NCI-H2171 (cell line): ENCODE measurements at places on chromosomes 3 and 15.
A peak's percentile ranks its signal among the peaks of the same experiment; 100 is the strongest.

DNA sequence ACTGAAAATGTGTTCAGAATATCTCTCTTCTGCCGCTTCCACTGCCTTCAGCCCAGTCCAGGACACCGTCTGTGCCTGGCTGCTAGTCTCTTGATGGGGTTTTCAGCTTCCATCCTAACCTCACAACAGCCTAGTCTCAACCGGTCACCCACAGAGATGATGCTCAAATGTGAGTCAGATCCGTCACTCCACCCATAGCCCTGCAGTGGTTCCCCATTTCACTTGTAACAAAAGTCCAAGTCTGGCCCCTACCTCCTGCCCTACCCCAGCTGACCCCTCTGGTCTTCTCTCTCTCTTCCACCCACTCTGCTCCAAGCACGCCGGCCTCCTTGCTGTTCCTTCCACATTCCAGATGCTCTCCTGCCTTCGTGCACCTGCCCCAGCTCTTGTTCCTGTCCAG lies 68.1 kb downstream of the PPARG start:
- no peak for DNase-seq

- DNase-seq: no peak
These were observed 183.8 kb downstream of the ATG7 start for GRCh38 chr3:11455956-11456355.

- DNase-seq: no peak
These were observed 73.8 kb downstream of the BDH1 start for GRCh38 chr3:197482001-197482400.

DNA sequence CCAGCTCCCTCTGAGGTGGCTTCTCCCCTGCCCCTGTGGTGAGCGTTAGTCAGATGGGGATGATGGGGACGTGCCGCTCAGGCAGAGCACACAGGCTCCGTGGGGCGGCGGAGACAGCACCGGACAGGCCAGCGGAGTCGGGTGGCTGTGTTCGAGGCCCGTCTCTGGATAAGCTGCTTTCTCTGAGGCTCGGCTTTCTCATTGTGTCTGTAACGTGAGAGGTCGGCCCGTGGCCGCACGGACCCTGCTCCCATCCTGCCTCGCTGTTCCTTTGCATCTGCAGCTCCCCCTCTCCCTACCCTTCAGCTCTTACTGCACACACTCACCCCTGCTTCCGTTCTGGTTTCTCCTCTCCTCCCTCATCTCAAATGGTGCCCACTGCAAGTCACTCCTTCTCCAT lies 62.5 kb downstream of the FAM43A start:
- no peak for DNase-seq

DNA sequence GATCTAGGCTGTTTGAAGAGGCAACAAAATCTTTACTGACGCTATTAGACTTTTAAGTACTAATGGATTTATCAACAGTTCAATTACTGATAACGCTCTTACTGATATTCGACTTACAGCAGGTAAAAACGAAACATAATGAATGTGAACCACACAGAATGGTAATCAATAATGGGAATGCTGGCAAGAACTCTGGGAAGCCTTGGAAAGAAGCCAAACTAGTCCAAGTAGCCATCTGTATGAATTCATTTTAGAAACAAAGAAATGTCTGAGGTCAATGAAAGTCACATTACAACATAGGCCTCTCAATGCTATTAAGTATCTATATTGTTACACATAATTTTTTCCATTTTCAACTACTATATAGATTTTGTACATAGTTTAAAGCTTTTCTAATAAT lies 130.0 kb downstream of the DMXL2 start:
- DNase-seq: peak; percentile 64

GRCh38 chr3:12906141-12906915 lies 65.0 kb upstream of the RPL32 start:
- DNase-seq: no peak

GRCh38 chr3:195143221-195143620 lies 127.7 kb downstream of the XXYLT1 start:
- DNase-seq: no peak

GRCh38 chr15:88882785-88883184 lies 12.6 kb downstream of the HAPLN3 start:
- no peak for DNase-seq

DNA sequence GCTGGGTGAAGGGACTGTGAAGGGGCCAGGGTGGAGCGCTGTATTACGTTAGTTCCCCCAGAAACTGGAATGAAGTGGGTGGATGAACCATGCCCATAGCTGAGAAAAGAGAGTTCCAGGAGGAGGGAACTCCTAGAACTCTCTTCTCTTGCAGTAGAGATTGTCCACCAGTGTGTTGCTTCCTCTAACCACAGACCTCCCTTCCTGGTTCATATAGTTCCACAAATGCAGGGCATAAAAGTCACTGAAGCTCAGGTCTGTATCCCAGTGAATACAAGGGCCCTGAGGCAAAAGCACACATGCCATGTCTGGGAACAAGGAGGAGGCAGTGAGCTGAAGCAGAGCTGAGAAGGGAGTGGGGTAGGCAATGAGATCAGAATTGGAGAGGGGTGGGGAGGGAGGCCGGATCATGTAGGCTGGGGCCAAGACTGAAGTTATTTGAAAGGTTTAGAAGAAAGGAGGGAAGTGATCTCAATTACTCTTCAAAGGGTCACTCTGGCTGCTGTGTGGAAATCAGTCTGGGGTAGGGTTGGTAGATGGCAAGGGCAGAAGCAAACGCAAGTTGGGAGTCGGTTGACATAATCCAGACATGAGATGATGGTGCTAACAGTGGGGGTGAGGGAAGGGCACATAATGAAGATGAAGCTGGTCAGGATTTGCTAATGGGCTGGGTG lies 6.5 kb downstream of the A4GNT start:
- no peak for DNase-seq

GRCh38 chr3:83426300-83426699 lies 1532.5 kb upstream of the CADM2 start:
- DNase-seq: no peak

DNA sequence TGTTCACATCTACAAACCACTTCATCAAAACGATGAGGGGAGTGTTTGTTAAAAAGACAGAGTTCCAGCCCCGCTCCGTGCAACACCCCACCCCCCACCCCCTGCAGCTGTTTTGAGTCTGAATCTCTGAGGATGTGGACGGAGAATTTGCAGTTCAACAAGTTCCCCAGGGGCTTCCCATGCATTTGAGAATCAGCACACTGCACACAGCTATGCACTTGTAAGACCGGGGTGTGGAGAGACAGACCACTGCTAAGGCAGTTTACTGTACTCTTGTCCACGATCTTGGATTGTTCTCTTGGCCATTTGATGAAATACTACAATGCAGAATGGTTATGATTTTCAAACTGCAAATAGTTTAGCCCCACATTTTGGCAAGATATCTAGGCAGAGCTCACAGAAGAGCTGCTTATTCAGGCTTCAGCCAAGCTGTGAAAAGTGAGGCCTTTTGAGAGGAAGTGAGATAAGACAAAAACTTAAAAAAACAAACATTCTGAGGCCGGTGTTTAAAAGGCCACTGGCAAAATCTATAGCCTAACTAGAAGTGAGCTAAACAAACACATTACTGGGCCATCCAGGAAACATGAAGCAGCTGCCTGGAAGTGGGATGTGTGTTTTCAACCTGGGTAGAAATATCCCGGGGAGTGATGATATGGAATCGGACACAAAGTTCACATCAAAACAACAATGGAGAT lies 308.2 kb upstream of the ADAMTS9 start:
- no peak for DNase-seq

GRCh38 chr3:119401069-119401468 lies 62.3 kb downstream of the TMEM39A start:
- no peak for DNase-seq

DNA sequence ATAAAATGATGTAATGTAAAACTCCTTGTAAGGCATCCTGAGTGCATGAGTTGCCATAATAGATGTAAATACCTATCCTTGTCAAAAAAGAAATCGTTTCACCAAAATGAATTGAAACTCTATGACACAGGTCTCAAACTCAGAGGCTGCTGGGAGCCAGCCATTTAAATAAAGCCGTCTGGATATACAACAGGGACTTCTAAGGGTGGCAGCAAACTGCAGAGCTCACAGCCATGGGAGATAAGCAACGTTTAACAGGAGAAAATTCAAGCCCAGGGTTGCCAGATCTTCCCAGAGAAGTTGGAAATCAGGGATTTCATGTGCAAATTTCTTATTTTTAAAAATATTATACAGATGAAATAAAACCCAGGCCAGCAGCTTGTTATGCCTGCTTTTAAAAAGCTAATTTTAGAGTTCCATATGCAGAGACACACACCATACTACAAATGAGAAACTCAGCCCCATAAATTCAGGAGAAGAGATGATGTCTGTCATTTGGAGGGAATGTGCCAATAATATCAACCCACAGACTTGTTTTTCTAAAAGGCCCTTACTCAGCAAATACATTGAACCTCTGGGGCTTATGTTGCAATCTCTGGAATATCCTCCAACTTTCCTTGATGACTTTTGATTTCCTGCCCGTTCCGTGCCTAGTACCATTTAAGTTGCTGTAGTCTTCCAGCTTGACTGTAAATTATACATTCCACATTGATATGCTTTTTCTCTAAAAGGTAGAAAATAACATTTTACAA lies 75.6 kb downstream of the AQP9 start:
- DNase-seq: no peak

- DNase-seq: no peak
These were observed 126.5 kb downstream of the FMN1 start for GRCh38 chr15:33068007-33068481.

DNA sequence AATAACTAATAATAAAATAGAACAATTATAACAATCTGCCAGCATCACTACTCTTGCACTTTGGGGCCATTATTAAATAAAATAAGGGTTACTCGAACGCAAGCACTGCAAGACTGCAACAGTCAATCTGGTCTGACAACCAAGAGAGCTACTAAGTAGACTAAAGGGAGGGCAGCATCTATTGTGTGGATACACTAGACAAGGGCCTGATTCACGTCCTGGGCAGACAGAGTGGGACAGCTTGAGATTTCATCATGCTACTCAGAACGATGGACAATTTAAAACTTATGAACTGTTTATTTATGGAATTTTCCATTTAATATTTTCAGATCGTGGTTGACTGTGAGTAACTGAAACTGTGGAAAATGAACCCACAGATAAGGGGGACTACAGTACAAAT lies 39.5 kb downstream of the TNIK start:
- DNase-seq: no peak

GRCh38 chr15:74958320-74958907 lies 1.8 kb upstream of the RPP25 start:
- peak; percentile 55 for DNase-seq

- no peak for DNase-seq
These were observed 39.3 kb downstream of the NFKBIZ start for GRCh38 chr3:101888653-101889052.

- no peak for DNase-seq
These were observed 421.4 kb downstream of the MECOM start for GRCh38 chr3:169241991-169242707.

DNA sequence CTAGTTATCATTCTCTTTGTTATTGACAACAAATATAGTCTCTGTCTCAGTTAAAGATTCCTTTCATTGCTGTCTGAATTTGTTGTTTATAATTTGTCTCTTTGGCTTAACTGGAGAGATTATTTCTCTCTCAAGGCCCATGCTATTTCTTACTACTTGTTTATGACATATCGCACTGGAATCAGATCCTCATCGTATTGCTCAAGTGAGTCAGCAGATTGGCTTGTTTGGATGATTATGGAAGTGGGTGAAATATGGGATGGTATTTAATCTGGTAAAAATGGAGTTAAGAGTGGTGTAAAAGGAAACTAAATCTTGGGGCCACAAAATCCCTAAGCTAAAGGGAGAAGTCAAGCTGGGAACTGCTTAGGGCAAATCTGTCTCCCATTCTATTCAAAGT lies 613.1 kb downstream of the SI start:
- DNase-seq: no peak

GRCh38 chr15:101162701-101163483 lies 89.0 kb downstream of the CHSY1 start:
- peak; percentile 73 for DNase-seq

- DNase-seq: no peak
These were observed 614.3 kb downstream of the DIPK2A start for GRCh38 chr3:144585953-144586352.

DNA sequence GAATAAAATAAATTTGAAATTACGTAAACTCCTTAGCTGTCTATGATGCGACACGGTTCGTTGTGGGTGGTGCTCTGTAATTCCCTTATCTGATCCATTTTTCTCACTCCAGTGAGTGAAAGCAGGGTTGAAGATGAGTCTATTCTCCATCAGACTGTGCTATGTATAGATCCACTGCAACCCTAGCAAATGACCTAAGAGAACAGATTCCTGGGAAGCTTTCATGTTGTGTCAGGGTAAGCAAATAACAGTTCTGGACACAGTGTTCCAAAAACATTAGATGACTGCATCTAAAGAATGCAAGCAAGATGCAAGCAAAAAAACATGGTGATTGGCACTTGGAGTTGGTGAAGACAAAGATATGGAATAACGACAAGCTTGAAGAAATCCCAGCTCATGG lies 239.3 kb downstream of the SLC9A9 start:
- no peak for DNase-seq

DNA sequence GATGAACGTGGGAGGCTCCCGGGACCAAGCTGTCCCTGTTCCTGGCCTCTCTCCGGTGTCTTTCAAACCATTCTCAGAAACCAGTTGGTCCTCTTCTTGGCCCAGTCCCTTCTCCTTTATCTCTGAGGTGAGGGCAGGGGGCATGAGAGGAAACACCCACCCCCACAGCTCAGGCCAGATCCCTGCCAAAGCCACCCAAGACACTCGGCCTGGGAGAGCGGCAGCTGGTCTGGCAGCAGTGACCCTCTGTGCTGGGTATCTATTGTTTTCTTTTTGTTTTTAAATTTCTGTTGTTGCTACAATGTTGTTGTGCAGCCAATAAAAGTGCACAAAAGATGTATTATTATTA lies 27.3 kb downstream of the ACSBG1 start:
- no peak for DNase-seq
